A549 treated with dexamethasone at 1 μM for 4 hours (cell line): ENCODE measurements at places on chromosomes 16 and 17. TPM values are rescaled to one million over a fixed set of nuclear protein-coding genes. Genes with fewer than 3 reads are reported as not detected.

The MRC2 gene
- total RNA-seq: 31.9 to 62.9 TPM (median 54.3 TPM) in 5 replicates

The GLG1 gene
- total RNA-seq: 46.4 to 60.3 TPM (median 57.7 TPM) in 5 replicates

The NOG gene
- total RNA-seq: 0.67 to 0.88 TPM (median 0.84 TPM) in 5 replicates

The CD300E gene
- not detected in 5 replicates for total RNA-seq

The BICDL2 gene
- 0.02 TPM in 1 of 5 replicates, not detected in the others for total RNA-seq

The KRT31 gene
- 0.05 TPM in 1 of 5 replicates, not detected in the others for total RNA-seq

The SCARF1 gene
- total RNA-seq: 0.14 to 0.29 TPM (median 0.21 TPM) in 5 replicates

The HAS3 gene
- total RNA-seq: 32.7 to 48.6 TPM (median 44.3 TPM) in 5 replicates

The PPP1R27 gene
- total RNA-seq: 0.19 to 0.42 TPM (median 0.27 TPM) in 5 replicates

The KRT40 gene
- not detected in 5 replicates for total RNA-seq

The KRT12 gene
- total RNA-seq: not detected in 5 replicates

The C1QTNF8 gene
- total RNA-seq: 0.05 TPM in 1 of 5 replicates, not detected in the others

The ARHGDIG gene
- total RNA-seq: 2.6 to 3.1 TPM (median 2.8 TPM) in 5 replicates

The HBQ1 gene
- total RNA-seq: 4.5 to 7.2 TPM (median 6.6 TPM) in 5 replicates

The ABAT gene
- total RNA-seq: 0.18 to 0.33 TPM (median 0.29 TPM) in 5 replicates

The USP31 gene
- 11.9 to 18.9 TPM (median 17.3 TPM) in 5 replicates for total RNA-seq

The SSTR5 gene
- total RNA-seq: 0.30 to 0.64 TPM (median 0.54 TPM) in 5 replicates

The NPIPA2 gene
- total RNA-seq: 1.2 to 2.7 TPM (median 1.8 TPM) in 5 replicates

The KRTAP9-8 gene
- not detected in 5 replicates for total RNA-seq

The KRT36 gene
- 0.06 TPM in 1 of 5 replicates, not detected in the others for total RNA-seq

The HSPB9 gene
- not detected in 5 replicates for total RNA-seq

The AGRP gene
- 0.13 TPM in 1 of 5 replicates, not detected in the others for total RNA-seq

The RAP1GAP2 gene
- 26.0 to 36.5 TPM (median 33.9 TPM) in 5 replicates for total RNA-seq

The ZNF385C gene
- 0.18 to 0.30 TPM (median 0.29 TPM) in 5 replicates for total RNA-seq

The ADAP2 gene
- 2.8 to 3.6 TPM (median 3.5 TPM) in 5 replicates for total RNA-seq

The CDH3 gene
- total RNA-seq: 0.17 to 0.51 TPM (median 0.28 TPM) in 5 replicates

The GINS2 gene
- total RNA-seq: 27.4 to 33.6 TPM (median 30.0 TPM) in 5 replicates

The ALOX12 gene
- not detected in 5 replicates for total RNA-seq

The CDK5R1 gene
- 5.7 to 7.7 TPM (median 6.8 TPM) in 5 replicates for total RNA-seq

The CCL14 gene
- not detected in 5 replicates for total RNA-seq

The CHAD gene
- total RNA-seq: not detected in 5 replicates

The RNF222 gene
- total RNA-seq: not detected in 5 replicates

The HOXB8 gene
- 5.3 to 6.8 TPM (median 5.9 TPM) in 5 replicates for total RNA-seq

The VMO1 gene
- total RNA-seq: 0.81 to 1.2 TPM (median 1.0 TPM) in 5 replicates

The MT3 gene
- total RNA-seq: 0.34 to 0.82 TPM (median 0.54 TPM) in 4 of 5 replicates, not detected in the other

The SOX15 gene
- total RNA-seq: 0.16 to 0.27 TPM (median 0.20 TPM) in 5 replicates

The DPEP2 gene
- not detected in 5 replicates for total RNA-seq
